ENCODE measurements at places on chromosomes 13 and 19.

GRCh38 chr19:54179262-54179852 lies 6.4 kb upstream of the TMC4 start:
- DNase-seq = no peak

DNA sequence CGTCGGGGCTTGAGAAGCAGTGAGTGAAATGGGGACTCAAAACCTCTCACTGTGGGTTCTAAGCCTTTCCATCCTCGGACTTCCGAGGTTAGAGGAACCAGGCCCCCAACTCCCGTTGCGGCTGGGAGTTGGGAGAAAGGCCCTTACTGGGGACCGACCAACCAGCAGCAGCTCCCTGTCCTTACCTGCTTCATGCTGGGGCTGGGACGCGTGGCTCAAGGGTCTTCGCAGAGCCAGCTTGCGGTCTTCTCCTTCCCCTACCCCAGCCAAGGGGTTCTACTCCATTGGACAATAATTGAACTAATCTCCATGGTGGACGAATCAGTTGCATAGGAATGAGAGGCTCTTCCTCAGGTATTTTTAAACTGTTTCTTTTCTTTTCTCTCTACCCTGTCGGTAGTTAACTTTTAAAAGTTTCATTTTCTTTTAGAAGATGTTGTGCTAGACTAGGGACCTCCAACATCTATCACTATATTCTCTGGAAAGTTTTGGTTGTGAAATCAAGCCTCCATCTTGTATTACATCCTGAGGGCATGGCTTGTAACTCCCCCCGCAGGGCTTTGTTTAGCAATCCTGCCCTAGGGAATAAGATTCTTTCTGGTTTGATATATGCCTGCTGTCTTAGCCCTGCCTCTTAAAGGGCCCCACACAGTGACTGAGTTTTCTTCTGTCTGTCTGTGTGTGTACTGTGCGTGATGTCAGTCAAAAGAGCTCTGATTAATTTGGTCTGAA lies 1027.1 kb upstream of the PCDH9 start:
- no peak for DNase-seq

DNA sequence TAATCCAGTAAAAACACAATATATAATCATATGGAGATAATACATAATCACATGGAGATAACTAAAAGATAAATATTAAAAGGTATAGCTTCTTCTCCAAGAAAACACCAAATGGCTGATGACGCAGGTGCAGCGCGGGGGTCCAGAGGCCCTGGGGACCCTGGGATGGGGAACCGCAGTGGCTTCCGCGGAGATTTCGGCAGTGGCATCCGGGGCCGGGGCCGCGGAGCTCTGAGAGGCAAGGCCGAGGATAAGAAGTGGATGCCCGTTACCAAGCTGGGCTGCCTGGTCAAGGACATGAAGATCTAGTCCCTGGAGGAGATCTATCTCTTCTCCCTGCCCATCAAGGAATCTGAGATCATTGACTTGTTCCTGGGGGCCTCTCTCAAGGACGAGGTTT lies 10.5 kb downstream of the ZNF44 start:
- no peak for DNase-seq

DNA sequence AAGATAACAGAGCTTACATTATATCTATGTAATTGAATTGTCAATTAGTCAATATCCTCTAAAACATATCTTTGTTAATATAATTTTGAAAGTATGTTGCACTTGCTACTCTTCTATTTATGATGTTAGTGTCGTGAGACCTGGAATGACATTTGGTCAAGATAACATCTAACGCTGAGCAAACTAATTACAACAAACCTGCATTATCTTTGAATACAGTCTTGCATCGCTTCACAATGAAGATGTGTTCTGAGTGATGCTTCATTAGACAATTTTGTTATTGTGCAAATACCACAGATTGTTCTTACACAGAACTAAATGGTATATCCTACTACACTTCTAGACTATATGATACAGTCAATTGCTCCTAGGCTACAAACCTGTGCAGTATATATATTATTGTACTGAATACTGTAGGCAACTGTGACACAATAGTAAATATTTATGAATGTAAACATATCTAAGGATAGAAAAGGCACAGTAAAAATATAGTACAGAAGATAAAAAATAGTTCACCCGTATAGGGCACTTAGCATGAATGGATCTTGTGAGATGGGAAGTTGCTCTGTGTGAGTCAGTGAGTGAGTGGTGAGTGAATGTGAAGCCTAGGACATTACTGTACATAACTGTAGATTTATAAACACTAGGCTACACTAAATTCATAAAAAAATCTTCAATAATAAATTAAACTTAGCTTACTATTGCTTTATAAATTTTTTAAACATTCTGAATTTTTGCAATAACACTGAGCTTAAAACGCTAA lies 1773.8 kb downstream of the PCDH9 start:
- DNase-seq = no peak

GRCh38 chr19:13850910-13851733 lies 25.8 kb upstream of the NANOS3 start:
- DNase-seq = peak; percentile 66

DNA sequence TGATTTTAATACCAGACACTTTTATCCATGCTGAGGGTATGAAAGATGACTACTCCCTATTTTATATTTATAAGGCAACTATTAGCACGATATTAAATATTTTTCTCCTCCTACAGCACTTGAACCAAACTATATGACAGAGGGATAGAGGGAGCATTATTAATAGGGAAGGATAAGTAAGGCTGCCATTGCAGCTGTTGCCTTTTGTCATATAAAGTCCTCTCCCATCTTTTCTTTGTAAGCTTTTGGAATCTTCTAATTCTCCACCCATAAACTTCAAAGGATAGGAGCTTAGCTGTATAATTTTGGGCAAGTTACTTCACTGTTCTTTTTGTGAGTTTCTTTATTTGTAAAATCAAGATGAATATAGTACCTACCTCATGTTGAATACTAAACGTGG lies 95.4 kb downstream of the ZMYM2 start:
- no peak for DNase-seq

GRCh38 chr13:58542530-58542929 lies 911.0 kb downstream of the PCDH17 start:
- DNase-seq = no peak

GRCh38 chr13:109024611-109025010 lies 395.2 kb downstream of the MYO16 start:
- no peak for DNase-seq

Data from stimulated activated CD4-positive, alpha-beta T cell treated with anti-CD3 and anti-CD28 coated beads, Interleukin-4, amount 100 ng/mL, for 24 hours (primary cell).